ENCODE measurements at places on chromosomes 2 and 18.

DNA sequence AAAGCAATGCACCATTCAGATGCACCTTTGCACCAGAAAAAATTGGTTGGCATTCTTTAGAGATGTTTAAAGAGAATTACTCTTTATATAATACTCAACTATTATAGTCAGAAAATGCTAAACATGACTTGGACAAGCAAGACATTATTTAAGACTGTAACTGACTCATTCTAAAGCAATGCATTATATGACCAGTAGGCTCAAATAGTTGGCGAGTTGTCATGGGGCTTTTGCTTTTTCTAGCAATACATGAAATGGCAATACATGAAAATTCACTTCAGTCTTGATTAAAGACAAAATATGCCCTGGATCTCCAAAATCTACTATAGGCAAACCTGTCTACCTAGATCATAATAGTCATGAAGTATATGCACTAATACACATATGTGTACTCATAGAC lies 216.9 kb upstream of the VWC2L start:
- no peak for DNase-seq

DNA sequence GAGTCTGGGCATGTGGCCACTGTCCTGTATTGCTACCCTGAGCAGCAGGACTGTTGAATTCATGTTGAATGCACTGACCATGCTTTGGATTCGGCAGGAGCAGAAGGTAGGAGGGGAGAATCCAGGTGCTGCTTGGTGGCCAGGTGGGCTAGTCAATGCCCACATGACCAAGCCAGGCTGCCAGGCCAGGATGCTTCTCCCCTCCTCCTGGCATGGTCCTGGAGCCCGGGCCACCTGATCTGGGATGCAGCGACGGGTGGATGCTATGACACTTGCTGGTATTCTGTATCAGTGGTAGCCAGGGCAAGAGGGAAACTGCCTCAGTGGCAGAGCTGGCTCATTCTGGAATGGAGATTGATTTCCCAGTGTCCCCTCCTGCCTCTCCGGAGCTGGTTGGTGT lies 14.8 kb upstream of the SIX2 start:
- DNase-seq = no peak

GRCh38 chr2:133517876-133518275 lies 50.4 kb downstream of the NCKAP5 start:
- DNase-seq = no peak

- no peak for DNase-seq
Measured at GRCh38 chr2:180520921-180521581, 459.4 kb upstream of the UBE2E3 start.

DNA sequence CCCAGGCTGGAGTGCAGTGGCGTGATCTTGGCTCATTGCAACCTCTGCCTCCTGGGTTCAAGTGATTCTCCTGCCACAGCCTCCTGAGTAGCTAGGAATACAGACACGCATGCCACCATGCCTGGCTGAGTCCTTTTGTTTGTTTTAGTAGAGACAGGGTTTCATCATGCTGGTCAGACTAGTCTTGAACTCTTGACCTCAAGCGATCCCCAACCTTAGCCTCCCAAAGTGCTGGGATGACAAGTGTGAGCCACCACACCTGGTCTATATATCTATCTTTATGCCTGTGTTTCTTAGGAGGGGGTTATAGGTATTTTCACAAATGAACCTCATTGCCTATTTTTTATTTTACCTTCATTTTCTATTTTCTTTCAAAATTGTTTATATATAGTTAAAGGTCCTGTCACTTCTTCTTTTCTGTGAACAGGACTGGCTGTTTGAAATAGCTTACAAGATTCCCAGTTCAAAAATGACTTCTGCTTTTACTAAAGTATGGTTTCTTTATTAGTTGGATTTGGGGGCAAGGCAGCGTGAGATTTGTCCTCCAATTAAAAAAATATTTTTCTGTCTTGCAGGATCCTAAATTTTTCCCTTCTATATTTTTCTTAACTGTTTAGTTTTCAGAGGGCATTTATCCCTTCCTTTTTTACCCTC lies 16.4 kb upstream of the MARCHF7 start:
- peak; percentile 65 for DNase-seq

DNA sequence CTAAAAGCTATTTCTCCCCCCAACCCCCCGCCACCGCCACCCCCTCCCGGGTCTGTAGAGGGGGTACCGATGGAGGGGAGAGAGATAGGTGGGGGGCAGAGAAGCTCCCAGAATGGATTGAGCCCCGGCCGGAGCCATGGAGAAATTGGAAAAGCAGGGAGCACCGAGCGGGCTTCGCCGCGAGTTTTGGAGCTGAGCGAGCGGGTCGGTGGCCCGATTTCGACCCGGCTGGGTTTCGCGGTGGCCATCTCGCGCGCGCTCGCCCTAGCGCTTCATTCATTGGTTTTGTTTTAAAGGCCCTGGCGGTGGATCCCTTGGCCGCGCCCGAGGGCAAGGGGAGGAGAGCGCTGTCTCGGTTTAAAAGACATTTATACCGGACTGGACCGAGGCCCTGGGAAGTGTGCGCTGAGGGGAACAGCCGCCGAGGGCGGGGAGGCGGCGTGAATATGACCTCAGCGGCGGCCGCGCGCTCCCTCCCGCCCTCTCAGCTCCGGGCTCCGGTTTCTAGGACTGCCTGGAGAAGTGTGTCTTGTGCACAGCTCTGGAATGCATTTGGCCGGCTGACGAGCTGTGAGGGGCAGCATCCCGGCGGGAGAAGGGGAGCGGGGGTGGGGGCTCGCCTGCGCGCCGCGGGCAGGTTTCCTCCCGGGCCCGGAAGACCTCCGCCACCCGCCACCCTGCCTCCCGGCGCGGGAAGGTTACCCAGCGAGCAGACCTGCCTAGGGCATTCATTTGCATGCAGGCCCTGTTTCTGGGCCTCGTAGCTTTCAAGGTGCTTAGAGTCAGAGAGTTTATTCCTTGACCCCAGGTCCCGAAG lies 1.7 kb upstream of the SMAD7 start:
- DNase-seq = peak; percentile 49

DNA sequence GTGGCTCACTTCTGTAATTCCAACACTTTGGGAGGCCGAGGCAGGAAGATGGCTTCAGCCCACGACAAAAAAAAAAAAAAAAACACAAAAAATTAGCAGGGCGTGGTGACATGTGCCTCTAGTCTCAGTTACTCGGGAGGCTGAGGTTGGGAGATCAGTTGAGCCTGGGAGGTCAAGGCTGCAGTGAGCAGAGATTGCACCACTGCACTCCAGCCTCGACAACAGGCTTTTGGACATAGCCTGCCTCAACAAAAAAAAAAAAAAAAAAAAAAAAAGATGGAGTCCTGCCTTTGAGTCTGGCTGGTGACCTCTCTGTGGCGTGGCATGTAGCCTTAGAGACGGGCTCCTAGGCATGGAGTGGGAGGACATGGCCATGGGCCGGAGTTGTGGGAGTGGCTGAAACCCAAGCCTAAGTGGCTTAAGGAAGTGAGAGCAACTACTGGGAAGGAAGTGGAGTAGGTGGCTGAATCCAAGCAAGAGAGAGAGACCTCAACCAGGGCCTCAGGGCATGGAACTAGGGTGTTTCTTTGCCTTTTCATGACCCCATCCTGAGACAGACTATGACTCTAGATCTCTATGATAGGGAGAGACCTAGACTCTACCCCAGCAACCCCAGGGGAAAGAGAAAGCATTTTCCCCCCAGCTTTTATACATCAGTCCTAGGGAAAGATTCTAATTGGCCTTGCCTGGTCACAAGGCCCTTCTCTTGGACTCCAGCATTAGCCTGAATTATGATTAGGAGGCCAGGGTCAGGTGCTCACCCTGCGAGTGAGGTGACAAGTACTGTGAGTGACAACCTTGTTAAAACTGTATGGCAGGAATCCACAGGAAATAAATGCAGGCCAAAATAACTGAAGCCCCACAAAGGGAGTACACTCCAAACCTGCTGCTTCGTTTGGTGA lies 34.2 kb downstream of the NPAS2 start:
- DNase-seq = no peak

DNA sequence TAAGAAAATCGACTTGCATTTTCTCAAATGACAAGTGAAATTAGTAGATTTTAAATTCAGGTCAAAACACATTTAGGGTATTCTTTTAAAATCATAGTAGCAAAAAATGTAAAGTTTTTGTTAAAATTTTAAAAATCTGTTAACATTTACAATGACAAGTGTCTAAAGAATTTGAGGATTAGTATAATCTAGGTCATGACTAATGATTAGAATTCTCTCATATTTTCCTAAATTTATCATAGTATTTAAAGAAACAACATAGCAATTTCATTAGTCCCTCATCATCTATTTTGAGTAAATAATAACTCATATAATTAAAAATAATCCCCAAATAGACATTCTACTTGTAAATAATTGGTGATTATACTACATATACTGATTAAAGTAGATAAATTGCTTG lies 23.6 kb downstream of the THUMPD2 start:
- no peak for DNase-seq

- DNase-seq = peak; percentile 83
Measured at GRCh38 chr18:34659579-34660517, 50.2 kb upstream of the DTNA start.

GRCh38 chr2:149849591-149849990 lies 262.0 kb upstream of the MMADHC start:
- no peak for DNase-seq

- no peak for DNase-seq
Measured at GRCh38 chr2:182897137-182897536, 30.7 kb upstream of the FRZB start.
